Ovary (tissue), 10 donors: ENCODE measurements at places on chromosomes 7 and 10.

DNA sequence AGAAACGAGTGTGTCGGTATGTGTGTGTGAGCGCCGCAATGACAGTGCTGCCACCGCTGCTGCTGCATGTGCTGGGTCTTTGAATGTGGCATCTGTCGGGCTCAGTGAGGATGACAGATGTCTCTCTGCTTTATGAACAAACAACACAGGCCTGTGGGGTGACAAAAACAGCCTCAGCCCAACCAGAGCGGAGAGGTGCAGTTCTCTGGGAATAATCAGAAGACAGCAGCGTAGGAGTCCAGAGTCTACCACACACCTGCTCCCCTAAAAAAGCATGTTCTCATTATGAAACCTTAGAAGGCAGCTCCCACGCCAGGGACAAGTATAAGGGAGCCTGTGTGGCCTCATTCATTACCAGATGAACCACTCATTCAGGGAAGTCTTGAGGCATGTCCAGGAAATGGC lies 278.3 kb downstream of the KCNMA1 start:
- DNase-seq = no peak

- no peak for DNase-seq
These were observed 66.4 kb downstream of the ASAH2B start for GRCh38 chr10:50805981-50806622.

DNA sequence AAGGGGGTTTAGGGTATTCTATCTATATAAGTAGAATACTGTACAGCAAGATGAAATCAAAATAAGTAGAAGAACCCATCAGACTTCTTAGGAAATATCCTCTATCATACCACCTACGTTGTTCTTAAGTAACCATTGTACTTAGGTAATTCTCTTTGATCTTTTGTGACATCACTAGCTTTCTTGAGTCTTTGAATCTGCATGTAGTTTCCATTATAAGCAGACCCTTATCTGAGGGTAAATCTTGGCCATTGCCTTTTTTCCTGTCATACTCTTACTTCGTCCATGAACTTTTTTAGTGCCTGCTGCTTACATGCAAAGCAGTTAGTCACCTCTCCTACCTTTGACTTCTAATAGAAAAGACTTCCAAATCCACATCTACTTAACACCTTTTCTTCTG lies 49.0 kb downstream of the WAC start:
- no peak for DNase-seq

- DNase-seq = no peak
These were observed 21.9 kb upstream of the FOXP2 start for GRCh38 chr7:114392686-114393085.

- DNase-seq = no peak
These were observed 9.0 kb downstream of the LRRC27 start for GRCh38 chr10:132341017-132341416.

DNA sequence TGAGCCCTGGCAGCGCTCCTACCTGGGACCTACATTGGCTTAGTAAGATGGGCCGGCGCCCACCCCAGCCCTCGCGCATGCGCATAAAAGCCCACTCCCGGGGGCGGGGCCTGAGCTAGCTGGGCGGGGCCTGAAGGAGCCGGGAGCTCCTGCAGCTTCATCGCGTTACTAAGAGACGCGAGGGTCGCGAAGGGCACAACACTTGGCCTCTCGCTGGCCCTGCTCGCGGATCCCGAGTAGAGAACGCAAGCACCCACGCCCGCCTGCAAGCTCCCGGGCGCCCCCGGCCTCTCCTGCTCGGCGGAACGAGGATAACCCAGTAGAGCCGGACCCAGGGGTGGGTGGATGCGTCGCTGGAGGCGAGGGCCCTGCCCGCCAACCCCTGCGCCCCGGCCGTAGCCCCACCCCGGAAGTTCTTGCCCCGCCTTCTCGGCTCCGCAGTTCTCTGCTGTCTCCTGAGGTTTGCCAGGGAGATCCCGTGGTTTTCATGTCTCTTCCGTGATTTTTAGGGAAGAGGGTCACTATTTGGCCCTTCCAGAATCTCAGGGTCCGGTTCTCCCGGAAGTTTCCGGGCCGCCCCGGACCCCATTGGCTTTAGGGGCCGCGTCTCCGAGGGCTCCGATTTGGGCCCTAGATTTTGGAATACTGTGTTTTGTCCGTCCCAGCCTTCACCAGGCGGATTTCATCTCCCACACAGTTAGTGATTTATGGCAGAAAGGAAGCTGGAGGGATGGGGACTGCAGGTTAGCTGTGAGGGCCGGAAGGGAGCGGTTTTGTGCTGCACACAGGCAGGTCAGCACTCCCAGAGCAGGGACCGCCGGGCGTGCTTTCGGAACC lies at the start of gene MEIG1:
Gene MEIG1, plus strand, starts transcription at position 168 of the 837 bp plus-strand sequence. CDS start 7,081 bp downstream, outside the sequence.
- DNase-seq = peak; percentile 94

DNA sequence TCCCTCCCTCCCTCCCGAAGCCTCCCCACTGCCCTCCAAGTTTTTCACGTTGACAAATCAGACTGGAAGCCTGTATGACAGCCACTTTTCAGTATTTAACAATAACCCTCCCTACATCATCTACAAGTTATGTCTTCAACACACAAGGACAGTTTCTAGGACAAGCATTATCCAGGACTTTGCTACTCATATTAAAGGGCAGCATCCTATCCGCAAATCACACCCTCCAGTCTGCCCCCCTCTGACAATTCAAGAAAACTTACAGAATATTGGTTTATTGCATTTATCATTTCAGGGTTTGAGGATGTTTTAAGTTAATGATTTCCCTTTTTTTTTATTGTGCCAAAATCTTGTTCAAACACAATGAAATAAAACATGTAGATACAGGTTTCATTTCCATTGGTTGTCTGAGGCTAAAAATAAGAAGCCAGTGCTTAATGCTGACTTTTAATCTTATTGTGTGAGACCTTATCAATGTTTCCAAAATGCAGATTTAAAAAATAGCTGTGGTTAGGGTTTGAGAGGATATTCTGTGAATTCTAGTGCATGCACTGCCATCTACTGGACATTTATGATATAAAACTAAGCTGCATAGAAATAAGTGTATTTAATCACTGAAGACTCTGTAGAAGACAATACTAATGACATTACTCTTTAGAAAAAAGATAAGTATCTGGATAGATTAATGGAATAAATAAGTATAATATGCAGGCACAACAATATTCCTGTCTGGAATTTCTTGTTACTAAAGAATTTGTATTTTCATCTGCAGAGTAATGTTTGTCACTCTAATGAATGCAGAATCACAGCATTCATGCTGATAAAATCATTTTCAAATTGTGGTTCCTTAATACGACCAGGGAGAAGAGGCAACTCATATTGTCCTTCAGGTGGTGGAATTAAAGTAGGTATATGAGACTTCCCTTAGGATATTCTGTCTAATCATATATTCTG lies 64.1 kb downstream of the CAV1 start:
- no peak for DNase-seq
